Cardiac muscle cell (in vitro differentiated cells and primary cell): ENCODE measurements at places on chromosomes 7 and 10. TPM values are rescaled to one million over a fixed set of nuclear protein-coding genes. Genes with fewer than 3 reads are reported as not detected.

Gene PALD1
- total RNA-seq: 11.1 and 19.1 TPM in 2 replicates

Gene CPED1
- 0.95 and 3.2 TPM in 2 replicates for total RNA-seq

GRCh38 chr10:69343905-69344304 is 65.6 kb downstream of the HK1 start:
- H3K4me3 ChIP-seq: no peak overlapping the region
- no peak for DNase-seq
- no peaks in the 10 kb centered on the region for H3K27me3 ChIP-seq
- H3K4me1 ChIP-seq: peaks cover 3% of the 10 kb centered on the region

DNA sequence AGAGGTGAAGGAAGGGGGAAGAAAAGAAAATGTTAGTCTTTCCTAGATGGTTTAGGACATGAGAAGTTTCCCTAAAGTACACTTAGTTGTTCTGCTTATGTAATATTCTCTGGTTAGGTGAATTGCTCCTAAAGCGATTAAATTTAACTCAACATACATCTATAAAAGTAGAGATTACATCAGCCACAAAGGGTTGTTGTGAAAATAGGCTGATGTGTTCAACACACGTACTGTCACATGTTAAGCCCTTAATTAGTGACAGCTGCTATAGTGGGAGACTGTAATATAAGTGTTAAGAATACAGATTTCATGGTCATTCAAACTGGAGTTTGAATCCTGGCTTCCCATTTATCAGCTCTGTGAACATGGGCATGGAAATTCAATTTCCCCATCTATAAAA is 12.8 kb downstream of the HECTD2 start:
- H3K27ac ChIP-seq: no peak overlapping the region
- no peak overlapping the region for H3K4me3 ChIP-seq
- H3K27me3 ChIP-seq: no peaks in the 10 kb centered on the region
- no peak for DNase-seq
- H3K36me3 ChIP-seq: no peaks in the 10 kb centered on the region

- no peak overlapping the region for H3K27ac ChIP-seq
- no peak overlapping the region for H3K4me3 ChIP-seq
- no peaks in the 10 kb centered on the region for H3K36me3 ChIP-seq
- H3K4me1 ChIP-seq: no peaks in the 10 kb centered on the region
- DNase-seq: no peak
Observed at GRCh38 chr7:8511855-8512254, 78.4 kb downstream of the NXPH1 start.
